ENCODE measurements at places on chromosomes 3 and 15.

DNA sequence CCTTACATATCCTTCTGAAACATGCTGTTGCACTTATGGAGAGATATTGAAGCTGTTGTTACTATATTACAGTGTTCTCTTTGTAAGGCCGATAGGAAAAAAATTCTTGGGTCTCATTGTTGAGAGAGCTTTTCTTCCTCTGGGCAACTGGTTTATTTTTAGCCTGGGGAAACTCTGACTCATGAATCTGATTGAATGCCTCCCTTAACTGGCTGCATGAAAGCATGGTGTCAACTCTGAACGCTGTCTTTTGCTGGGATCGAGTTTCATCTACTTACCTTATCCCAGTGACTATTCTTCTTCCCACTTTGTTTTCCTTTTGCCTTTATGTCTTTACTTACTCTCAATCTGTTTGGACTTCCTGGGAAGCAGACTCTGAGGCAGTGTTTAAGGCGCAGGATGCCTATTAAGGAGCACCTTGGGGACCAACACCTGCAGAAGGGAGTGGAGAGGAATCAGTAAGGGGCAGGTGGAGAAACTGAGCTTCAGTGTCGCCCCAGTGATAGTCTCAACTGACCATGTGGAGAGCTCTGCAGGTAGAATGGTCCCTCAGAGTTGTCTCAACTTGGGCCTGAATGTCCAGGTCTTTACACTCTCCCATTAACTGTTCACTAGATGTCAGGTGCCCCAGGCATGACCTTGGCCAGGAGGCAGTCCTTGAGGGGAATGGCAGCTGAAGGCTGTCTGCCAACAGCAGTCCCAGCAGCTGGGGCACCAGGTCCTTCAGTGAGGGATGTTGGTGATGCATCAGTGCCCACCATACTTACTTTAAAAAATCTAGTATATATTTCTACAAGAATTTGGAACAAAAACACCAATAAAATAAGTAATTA, 88.9 kb upstream of the CCNL1 start:
- no peak for DNase-seq

GRCh38 chr3:129888771-129889170, 4.7 kb downstream of the TMCC1 start:
- no peak for DNase-seq

GRCh38 chr3:28104896-28105534, 136.4 kb upstream of the CMC1 start:
- no peak for DNase-seq

DNA sequence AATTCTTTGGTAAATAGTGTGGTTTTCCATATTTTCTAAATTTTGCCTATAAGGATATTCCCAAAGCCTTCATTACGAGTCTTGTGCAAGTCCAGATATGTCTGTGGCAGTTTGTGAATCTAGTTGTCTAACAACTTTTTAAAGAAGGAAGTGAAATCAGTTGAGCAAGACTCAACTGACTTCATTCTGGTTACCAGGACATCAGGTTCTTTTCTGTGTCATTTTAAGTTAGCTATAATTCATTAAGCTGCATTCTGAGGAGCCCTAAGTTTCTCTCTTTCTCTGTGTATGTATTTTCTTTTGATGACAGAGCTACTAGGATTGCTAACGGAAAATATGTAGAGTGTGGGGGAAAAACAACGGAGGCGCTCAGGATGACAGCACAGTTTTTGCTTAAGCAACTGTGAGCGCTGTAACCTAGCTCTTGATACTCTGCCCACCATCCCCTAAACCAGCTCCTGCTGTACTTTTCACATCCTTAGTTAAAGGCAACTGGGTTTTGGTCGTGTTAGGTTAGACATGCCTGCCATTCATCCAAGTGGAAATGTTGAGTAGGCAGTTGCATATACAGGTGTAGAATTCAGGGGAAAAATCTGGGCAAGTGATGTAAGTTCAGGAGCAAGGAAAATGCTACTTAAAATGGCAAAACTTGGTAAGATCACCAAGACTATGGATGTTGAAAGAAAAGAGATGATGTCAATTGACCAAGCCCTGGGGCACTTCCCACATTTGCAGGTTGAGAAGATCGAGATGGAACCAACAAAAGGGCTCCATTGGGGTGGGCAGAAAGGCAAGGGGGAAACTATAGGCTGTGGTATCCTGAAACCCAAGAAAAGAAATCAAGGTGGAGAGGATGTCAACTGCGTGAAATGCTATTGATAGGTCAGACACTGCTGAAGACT, 9.2 kb downstream of the MFSD1 start:
- DNase-seq = no peak

- DNase-seq = no peak
Observed at GRCh38 chr3:38711321-38711720, 61.8 kb upstream of the SCN5A start.

- DNase-seq = peak; percentile 18
Observed at GRCh38 chr15:74040109-74040850, 42.1 kb downstream of the GOLGA6A start.

DNA sequence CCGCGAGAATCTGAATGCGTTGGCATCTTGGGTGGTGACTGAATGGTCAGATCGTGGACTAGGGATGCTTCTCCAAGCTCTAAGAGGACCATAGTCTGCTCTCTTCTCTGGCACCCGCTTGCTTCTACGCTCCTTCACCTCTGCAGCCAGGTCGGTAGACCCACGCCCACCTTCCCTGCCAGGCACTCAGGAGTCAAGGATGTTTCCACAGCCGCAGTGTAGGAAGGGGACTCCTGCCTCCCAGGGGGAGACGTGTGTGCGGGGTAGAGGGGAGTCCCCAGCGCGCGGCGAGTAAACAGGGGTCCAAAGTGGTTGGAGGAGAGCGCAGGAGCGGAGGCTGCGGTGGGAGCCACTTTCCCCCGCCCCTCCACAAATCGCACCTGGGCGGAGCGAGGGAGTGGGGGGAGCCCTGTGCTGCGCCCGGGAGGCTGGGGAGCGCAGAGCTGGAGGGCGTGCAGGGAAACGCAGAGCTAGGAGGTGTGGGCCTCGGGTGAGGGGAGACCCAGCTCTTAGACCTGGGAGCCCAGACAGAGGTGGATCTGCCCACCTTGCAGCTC, 1.7 kb downstream of the LRRC3B start:
- no peak for DNase-seq

Measured in activated naive CD4-positive, alpha-beta T cell treated with anti-CD3 and anti-CD28 coated beads, Interleukin-2, amount 50 U/mL, for 72 hours (primary cell).